ENCODE measurements at places on chromosomes 7 and 10. TPM values are rescaled to one million over a fixed set of nuclear protein-coding genes. Genes with fewer than 3 reads are reported as not detected.

GRCh38 chr10:62467527-62467926, 93.4 kb downstream of the ZNF365 start:
- DNase-seq: no peak
- H3K36me3 ChIP-seq: no peaks in the 10 kb centered on the region
- H3K27me3 ChIP-seq: no peaks in the 10 kb centered on the region
- H3K27ac ChIP-seq: no peak overlapping the region
- no peak overlapping the region for H3K4me3 ChIP-seq

- no peak for DNase-seq
- peaks cover 5% of the 10 kb centered on the region for H3K4me1 ChIP-seq
- H3K36me3 ChIP-seq: no peaks in the 10 kb centered on the region
- no peak overlapping the region for H3K4me3 ChIP-seq
- no peak overlapping the region for H3K27ac ChIP-seq
These were observed 4.9 kb downstream of the PKD2L1 start for GRCh38 chr10:100325158-100325557.

DNA sequence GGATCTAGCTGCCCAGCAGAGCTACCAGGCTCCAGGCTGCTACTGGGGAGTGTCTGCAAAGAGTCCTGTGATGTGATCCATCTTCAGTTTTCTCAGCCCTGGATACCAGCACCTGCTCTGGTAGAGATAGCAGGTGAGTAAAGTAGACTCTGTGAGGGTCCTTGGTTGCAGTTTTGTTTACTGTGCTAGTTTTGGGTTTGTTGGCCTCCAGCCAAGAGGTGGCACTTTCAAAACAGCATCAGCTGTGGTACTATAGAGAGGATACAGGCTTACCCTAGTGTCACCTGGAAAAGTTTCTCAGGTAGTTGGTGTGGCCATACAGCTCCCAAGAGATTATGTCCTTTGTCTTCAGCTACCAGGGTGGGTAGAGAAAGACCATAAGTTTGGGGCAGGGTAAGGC, 56.3 kb downstream of the MTERF1 start:
- H3K36me3 ChIP-seq: no peaks in the 10 kb centered on the region
- no peak overlapping the region for H3K27ac ChIP-seq
- DNase-seq: no peak
- H3K27me3 ChIP-seq: no peaks in the 10 kb centered on the region
- no peak overlapping the region for H3K4me3 ChIP-seq

DNA sequence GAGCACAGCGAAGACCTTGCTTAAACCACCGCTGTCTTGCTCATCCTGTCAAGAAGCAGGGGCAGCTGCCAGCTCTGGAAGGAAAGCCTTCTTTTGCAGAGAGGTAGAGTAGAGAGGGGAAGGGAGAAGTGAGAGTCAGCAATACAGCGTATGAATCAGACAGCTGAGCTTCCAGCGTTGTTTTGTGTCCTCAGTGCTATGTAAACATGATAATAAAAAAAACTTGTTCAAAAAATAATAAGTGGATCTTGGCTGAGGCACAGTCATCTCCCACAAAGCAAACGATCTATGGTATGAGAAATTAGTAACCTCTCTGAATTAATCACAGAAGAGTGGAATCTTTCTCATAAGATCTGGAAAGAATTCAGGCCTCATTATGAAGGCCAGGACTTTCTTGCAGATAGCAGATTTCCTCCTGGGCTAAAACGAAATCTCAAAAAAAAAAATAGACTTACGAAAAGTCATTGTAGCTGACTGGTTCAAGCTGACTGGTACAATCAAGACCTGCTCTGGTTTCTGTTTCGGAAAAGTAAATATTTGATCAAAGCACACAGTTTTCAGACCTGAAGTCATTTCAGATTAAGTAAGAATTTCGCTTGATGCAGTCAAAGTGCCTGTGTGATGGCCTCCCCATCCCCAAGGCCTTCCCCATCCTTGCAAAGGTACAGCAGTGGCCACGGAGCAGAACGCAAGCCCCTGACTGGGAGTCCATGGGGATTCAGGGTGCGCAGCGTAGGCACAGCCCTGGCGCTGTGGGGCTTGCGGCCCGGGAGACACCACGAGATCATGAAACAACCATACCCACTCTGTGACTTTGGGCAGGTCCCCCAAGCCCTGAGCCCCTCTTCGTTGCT, 29.4 kb downstream of the CHST15 start:
- H3K4me3 ChIP-seq: no peak overlapping the region
- DNase-seq: peak; percentile 54
- H3K27ac ChIP-seq: no peak overlapping the region
- H3K4me1 ChIP-seq: peaks cover 38% of the 10 kb centered on the region

- no peaks in the 10 kb centered on the region for H3K4me1 ChIP-seq
- no peak for DNase-seq
- H3K27me3 ChIP-seq: no peaks in the 10 kb centered on the region
- no peaks in the 10 kb centered on the region for H3K36me3 ChIP-seq
- H3K4me3 ChIP-seq: no peak within 1 kb of the TSS
These were observed at the start of gene ACSL5 for GRCh38 chr10:112373912-112374338. Gene ACSL5, plus strand, starts transcription at chr10:112374116. Its CDS starts 20,831 bp downstream, at chr10:112394947.

Gene HACD1
- total RNA-seq: 101 TPM

Gene ECHDC3
- total RNA-seq: 8.3 TPM

Measured in muscle of leg (tissue), 16 donors.